ENCODE measurements at places on chromosomes 6 and 20. TPM values are rescaled to one million over a fixed set of nuclear protein-coding genes. Genes with fewer than 3 reads are reported as not detected.

Gene MAP3K5
- polyA plus RNA-seq: 16.1 TPM

Gene FKBP1C
- 4.6 TPM for polyA plus RNA-seq

Gene NDUFAF4
- 32.5 TPM for polyA plus RNA-seq

DNA sequence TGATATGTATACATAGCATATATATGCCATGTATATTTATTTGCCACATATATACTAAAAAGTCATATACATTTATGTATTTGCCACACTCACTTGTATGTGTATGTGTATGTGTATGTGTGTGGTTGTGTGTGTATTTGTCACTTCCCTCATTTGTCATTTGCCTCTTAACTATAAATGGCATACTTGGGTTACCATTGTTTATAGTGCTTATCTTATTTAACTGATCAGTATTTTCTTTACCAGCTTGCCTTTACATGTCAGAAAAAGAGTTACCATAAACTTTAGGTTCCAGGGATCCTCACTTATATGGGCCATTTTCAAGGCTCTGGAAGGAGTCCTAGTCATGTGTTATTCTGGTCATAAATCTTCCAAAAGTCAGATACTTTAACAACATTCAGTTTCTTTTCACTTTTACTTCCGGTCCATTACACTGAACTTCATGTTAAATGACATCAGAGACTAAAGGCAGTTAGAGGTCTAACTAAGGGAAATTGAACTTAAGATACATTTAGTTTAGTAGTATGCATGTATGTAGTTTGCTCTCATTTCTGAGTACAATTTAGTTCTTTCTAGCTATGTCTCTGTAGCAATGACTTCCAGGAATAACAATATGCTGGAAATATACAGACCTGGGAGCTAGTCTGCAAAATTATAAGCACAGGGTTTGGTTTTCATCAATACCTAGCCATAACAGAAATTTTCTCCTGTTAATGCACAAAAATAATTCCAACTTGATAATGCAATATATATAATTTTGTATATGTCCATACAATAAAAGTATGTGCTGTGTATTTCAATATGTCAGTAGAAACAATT is 33.7 kb upstream of the HIVEP1 start:
- DNase-seq: no peak

- DNase-seq: no peak
Observed at GRCh38 chr6:39929733-39930461, 4.4 kb downstream of the MOCS1 start.

DNA sequence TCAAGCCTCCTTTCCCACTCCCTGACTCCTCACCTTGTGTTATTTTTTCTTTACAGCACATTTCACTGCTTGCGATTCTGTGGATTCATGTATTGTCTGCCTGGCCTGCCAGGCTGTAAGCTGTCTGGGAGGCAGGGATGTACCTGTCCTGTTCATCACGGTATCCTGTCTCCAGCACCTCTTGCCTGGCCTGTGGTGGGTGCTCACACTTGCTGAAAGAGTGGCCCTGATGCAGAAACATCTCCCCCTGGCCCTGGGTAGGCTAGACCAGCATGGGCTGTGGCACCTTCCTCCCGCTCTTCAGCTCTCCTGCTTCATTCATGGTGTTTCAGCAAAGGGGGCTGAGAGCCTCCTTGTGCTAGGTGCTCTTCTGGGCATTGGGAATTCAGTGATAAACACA is 60.1 kb upstream of the KCNG1 start:
- no peak for DNase-seq

DNA sequence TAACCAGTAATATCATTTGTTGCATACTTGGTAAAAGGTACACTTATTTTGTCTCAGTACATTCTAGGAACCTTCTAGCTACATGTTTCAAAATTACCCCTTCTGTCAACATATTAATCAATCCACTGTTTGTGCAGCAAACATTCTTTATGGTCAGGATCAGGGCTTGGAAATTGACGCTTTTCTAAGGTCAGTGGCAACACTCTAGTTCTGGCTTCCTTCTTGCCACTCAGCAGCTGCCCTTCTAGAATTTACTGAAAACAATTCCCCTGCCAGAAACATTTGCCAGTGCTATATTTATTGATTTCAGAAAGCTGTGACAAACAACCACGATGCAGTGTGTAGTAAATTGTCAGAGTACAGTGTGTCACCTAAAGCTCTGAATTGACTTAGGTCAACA is 84.7 kb upstream of the FBXL4 start:
- DNase-seq: no peak

GRCh38 chr20:8782804-8783203 is 286.1 kb upstream of the PLCB4 start:
- DNase-seq: no peak
